Activated CD8-positive, alpha-beta T cell treated with anti-CD3 and anti-CD28 coated beads, Interleukin-2, amount 10 ng/mL, durations not matched to agents 7 days and 5 days (primary cell): ENCODE measurements at places on chromosomes 7 and 10.
A peak's percentile ranks its signal among the peaks of the same experiment; 100 is the strongest.

DNA sequence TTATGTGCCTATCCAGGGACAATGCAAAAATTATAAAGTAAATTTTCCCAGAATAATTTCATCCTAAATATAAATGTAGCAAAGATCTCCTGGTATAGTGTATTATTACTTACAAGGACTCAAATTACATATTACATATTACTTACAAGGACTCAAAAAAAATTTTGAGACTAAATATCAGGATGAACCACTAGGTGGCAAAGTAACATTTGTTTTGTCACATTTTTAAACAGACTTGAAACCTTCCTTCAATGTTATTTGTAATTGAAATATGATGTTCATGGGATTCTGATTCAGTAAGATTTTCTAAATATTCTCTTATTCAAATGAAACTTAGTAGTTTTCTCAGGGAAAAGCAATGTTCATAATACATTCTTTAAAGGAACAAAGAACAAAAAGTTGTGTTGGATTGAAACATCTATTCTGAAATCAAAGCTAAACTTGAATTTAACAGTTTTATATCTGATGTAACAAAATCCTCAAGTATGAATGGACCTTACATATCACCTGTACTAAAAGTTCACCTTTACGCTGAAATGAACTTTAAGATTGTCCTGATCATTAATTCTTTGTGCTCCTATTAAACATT lies 74.3 kb upstream of the GNAI1 start:
- H3K4me1 ChIP-seq = no peaks in the 10 kb centered on the region
- H3K36me3 ChIP-seq = no peaks in the 10 kb centered on the region
- no peak for DNase-seq
- H3K4me3 ChIP-seq = no peak overlapping the region

DNA sequence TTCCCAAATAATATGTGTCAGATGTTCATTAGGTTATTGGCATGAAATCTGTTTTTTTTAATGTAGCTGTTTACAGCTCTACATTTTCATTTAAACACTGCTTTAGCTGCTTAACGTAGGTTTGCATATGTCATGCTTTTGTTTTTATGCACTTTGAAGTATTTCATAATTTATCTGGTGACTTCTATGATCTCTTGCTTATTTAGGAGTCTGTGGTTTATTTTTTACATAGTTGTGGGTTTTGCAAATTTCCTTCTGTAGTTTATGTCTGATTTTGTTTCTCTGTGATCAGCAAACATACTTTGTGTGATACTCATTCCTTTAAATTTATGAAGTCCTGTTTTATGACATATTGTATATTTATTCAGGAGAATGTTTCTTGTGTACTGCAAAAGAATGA lies 606.5 kb upstream of the PFKP start:
- H3K27ac ChIP-seq = no peak overlapping the region
- no peaks in the 10 kb centered on the region for H3K27me3 ChIP-seq
- no peak overlapping the region for H3K4me3 ChIP-seq
- no peak for DNase-seq
- no peaks in the 10 kb centered on the region for H3K4me1 ChIP-seq
- H3K36me3 ChIP-seq = no peaks in the 10 kb centered on the region

DNA sequence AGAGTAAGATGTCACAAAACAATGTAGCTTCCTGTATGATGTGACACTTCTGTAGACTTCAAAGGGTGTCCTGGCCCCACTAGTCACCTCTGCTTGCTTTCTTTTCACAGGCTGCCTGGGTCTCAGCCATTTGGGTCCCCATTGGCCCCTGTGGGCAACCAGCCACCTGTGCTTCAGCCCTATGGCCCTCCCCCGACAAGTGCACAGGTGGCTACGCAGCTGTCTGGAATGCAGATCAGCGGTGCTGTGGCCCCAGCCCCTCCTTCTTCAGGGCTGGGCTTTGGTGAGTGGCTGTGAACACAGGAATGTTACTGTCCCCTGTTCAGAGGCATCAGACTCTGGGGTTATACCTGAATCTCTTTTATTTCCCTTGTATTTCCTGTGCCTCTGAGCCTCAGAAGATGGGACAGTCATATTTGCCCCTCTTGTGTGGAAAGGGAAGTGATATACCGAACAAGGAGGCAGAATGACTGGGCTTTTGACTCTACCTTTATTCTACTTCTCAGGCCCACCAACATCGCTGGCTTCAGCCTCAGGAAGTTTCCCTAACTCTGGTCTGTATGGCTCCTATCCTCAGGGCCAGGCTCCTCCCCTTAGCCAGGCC lies 15.4 kb downstream of the SEC24C start:
- peak; percentile 68 for DNase-seq
- H3K4me3 ChIP-seq = peak overlapping the region; percentile 35
- H3K36me3 ChIP-seq = peaks cover 64% of the 10 kb centered on the region

DNA sequence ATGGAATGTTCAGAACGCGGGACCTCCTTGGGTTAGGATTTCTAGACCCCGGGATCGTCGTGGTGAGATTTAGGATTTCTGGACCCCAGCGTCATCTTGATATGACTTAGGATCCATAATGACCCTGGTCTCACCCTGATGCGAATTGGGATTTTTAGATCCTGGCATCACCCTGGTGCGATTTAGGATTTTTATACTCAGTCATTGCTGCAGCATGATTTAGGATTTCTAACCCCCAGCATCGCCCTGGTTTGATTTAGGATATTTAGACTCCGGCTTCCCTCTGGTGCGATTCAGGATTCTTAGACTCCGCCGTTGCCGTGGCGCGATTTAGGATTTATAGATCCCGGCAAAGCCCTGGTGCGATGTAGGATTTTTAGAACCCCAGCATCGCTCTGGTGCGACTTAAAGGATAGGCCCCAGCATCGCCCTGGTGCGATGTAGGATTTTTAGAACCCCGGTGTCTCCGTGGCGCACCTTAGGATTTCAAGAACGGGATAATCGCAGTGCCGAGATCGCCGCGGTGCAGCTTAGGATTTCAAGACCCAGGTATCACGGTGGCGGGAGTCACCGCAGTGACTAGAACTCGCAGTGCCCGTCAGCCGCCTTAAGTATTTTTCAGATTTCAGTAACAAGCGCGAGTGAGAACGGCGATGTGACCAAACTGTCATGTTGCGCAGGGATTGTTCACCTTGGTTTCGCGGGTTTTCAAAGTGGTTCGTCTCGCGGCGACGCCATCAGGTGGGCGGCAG lies 814 bp downstream of the MEST start:
- peak overlapping the region; percentile 19 for H3K4me3 ChIP-seq
- peaks cover 8% of the 10 kb centered on the region for H3K36me3 ChIP-seq
- peaks cover 12% of the 10 kb centered on the region for H3K4me1 ChIP-seq
- H3K27ac ChIP-seq = no peak overlapping the region
- DNase-seq = no peak

- peaks cover 58% of the 10 kb centered on the region for H3K4me1 ChIP-seq
- H3K27me3 ChIP-seq = no peaks in the 10 kb centered on the region
- DNase-seq = no peak
- peaks cover 4% of the 10 kb centered on the region for H3K36me3 ChIP-seq
- peak overlapping the region; percentile 77 for H3K27ac ChIP-seq
Measured at GRCh38 chr10:124641282-124642087, 102.7 kb downstream of the FAM53B start.

GRCh38 chr7:70761711-70762328 lies 370.1 kb upstream of the GALNT17 start:
- no peaks in the 10 kb centered on the region for H3K36me3 ChIP-seq
- H3K27me3 ChIP-seq = no peaks in the 10 kb centered on the region
- no peak overlapping the region for H3K27ac ChIP-seq
- H3K4me3 ChIP-seq = no peak overlapping the region
- peaks cover 4% of the 10 kb centered on the region for H3K4me1 ChIP-seq
- DNase-seq = no peak

DNA sequence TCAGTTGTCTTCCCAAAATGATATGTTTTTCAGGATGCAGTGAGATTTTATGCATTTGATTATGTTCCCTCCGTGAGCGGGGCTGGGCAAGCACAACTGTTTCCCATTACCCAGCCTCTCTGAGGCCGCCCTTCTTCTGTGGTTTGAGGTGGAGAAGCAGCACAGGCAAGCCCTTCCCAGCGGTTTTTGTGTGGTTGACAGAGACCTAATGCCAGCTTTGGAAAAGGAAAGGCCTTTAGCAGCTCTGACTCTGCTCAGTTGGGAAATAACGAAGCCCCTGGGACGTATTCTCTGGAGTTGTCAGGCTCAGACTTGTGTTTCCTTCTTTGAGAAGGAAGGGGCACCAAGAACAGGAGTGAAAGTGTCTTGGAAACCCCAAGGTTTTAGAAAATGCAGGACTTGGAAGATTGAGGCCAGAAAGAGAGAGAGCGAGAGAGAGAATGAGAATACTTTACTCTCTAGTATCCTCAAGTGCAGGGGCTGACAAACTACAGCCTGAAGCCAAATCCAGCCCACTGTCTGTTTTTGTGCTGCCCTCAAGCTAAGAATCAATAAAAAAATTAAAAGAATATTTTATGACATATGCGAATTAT lies 20.6 kb upstream of the PDCD4 start:
- peaks cover 4% of the 10 kb centered on the region for H3K36me3 ChIP-seq
- DNase-seq = no peak
- no peaks in the 10 kb centered on the region for H3K27me3 ChIP-seq
- peaks cover 72% of the 10 kb centered on the region for H3K4me1 ChIP-seq
- H3K4me3 ChIP-seq = peak overlapping the region; percentile 46

- peaks cover 11% of the 10 kb centered on the region for H3K27me3 ChIP-seq
- H3K36me3 ChIP-seq = no peaks in the 10 kb centered on the region
- no peak overlapping the region for H3K27ac ChIP-seq
- H3K4me3 ChIP-seq = no peak overlapping the region
- no peak for DNase-seq
- H3K4me1 ChIP-seq = no peaks in the 10 kb centered on the region
Measured at GRCh38 chr10:15901889-15902288, 41.6 kb upstream of the MINDY3 start.

- H3K4me1 ChIP-seq = no peaks in the 10 kb centered on the region
- no peak for DNase-seq
- H3K36me3 ChIP-seq = no peaks in the 10 kb centered on the region
- H3K4me3 ChIP-seq = no peak overlapping the region
Measured at GRCh38 chr10:4661511-4662255, 164.3 kb upstream of the AKR1E2 start.

DNA sequence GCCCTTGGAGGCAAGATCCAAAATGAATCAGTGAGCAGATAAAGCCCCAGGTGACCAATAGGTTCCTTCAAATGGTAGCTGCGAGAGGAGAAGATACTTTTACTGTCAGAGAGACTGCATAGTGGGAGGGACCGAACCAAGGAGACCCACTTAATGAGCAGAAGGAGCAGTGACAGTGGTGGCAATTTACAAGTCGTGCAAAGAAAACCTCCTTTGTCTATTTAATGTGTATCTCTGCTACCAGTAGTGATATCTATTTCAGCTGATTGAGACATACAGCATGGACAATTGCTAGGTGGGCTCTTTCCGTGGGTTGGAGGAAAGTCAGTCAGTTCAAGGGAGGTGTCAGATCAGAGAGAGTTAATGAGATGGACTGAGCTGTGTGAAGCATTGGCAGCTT lies 480.4 kb downstream of the GATA3 start:
- H3K27me3 ChIP-seq = peaks cover 5% of the 10 kb centered on the region
- no peak for DNase-seq
- peaks cover 3% of the 10 kb centered on the region for H3K4me1 ChIP-seq
- no peak overlapping the region for H3K4me3 ChIP-seq
- H3K27ac ChIP-seq = no peak overlapping the region
- H3K36me3 ChIP-seq = no peaks in the 10 kb centered on the region

DNA sequence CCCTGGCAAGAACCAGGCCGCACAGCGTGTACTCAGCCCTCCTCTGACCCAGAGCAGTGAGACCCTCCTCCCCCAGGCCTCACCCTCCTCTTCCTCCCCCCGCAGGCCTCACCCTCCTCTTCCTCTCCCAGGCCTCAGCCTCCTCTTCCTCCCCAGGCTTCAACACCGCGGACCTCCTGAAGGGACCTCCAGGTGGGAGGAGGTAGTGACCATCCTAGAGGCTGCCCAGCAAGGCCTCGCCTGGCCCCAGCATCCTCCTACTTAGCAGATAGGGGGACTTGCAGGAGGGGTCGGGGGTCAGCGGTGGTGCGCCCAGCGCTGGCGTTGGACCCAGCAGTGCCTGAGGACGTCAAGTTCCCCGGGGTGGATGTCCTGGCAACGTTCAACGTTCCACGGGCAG lies 270.8 kb downstream of the ELFN1 start:
- peak overlapping the region; percentile 99 for H3K27ac ChIP-seq
- H3K4me3 ChIP-seq = peak overlapping the region; percentile 88
- H3K27me3 ChIP-seq = peaks cover 5% of the 10 kb centered on the region
- H3K4me1 ChIP-seq = peaks cover 74% of the 10 kb centered on the region
- no peak for DNase-seq

- no peak overlapping the region for H3K27ac ChIP-seq
- peaks cover 6% of the 10 kb centered on the region for H3K36me3 ChIP-seq
- no peaks in the 10 kb centered on the region for H3K27me3 ChIP-seq
- no peak for DNase-seq
Measured at GRCh38 chr7:133428876-133429275, 176.0 kb downstream of the EXOC4 start.

DNA sequence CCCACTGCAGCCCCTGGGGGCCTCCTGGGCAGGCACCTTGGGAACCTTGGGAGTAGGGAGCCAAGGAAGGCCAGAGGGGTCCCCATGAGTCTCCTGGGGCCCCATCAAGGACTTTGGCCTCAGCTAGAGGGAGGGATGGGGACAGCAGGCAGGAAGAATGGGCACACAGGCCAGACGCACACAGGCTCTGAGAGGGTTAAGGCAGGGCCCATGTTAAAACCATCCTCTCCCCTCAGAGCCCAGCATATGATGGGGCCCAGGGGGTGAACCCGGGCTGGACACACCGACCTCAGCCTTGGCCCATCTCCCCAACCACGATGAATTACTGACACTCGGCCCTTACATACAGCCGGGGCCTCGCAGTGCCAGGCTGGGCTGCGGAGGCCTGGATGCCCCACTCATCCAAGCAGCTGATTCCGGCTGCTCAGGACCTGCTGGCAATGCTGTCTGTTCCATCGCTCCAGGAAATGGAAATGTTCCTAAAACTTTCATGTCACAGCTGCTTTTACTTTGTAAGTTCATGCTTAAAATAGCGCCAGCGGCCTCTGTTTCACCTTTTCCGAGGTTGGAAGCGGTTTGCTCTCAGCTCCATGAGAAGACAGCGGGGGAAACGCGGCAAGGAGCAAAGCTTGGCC lies 17.3 kb upstream of the INPP5A start:
- no peak overlapping the region for H3K27ac ChIP-seq
- no peaks in the 10 kb centered on the region for H3K4me1 ChIP-seq
- DNase-seq = no peak
- H3K27me3 ChIP-seq = peaks cover 10% of the 10 kb centered on the region

- H3K4me1 ChIP-seq = no peaks in the 10 kb centered on the region
- DNase-seq = no peak
- H3K27ac ChIP-seq = no peak overlapping the region
- no peak overlapping the region for H3K4me3 ChIP-seq
- no peaks in the 10 kb centered on the region for H3K27me3 ChIP-seq
Measured at GRCh38 chr7:129889133-129889844, 63.5 kb downstream of the UBE2H start.

DNA sequence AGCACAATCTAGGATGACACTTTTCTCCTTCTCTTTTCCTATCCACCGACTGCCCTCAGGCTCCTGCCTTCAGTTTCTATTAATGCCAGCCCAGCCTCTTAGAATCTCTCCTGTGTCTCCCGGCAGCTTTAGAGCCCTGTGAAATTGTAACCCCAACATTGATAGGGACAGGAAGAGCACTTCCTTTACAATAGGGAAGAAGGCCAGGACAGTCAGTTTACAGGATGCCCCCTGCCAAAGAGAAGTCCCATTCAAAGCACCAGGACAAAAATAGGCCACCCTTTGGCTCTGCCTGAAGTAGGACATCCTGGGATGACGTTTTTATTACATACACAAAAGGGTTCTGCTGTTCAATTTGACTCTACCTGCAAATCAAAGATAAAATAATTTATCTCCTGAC lies 64.7 kb upstream of the ANK3 start:
- H3K4me3 ChIP-seq = no peak overlapping the region
- H3K27me3 ChIP-seq = no peaks in the 10 kb centered on the region
- H3K4me1 ChIP-seq = no peaks in the 10 kb centered on the region
- no peaks in the 10 kb centered on the region for H3K36me3 ChIP-seq
- DNase-seq = no peak
- no peak overlapping the region for H3K27ac ChIP-seq
